CD4-positive, alpha-beta T cell treated with Interleukin-15 for 1 hour (primary cell): ENCODE measurements at places on chromosomes 5 and 9.

DNA sequence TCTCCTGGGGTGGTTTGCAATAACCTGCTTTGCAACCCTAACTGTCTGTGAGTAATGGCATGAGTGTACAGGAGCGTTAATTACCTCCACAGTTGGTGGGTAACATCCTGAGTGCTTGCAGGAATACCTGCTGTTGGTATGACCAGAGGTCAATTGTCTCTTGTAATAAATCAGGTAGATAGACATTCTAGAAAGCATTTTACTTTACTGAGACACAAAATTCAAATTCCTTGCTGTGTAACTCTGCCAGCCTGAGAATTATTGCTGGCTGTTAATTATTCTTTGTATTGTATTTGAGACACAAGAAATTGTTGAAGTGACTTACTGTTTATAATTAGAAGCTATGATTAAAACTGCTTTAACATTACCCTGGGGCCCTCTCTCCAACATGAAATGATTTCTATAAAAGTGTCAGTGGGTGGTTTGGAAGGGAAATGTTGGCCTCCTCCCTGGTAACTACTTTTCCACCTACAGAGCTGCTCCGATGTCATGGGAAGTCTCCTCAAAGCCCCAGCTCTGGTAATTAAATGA is 150.8 kb upstream of the ADCY2 start:
- no peak for DNase-seq

DNA sequence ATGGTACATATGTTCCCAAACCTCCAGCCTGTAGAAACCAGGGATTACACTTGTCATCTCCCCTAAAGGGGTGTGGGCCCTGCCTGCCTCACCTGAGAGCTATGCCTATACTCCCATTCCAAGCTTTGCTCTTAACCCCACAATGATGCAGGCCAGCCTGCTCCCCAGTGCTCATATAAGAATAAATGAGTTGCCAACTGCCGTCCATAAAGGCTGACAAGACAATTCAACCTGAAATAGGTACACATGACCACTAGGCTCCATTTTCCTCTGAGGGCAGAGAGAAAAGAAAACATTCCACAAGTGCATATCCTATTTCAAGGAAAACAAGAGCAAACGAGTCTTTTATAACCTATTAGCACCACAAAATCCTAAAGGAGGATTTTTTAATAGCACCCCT is 28.4 kb downstream of the SKP1 start:
- DNase-seq, result no peak

GRCh38 chr5:123611406-123611709 is 99.4 kb downstream of the CSNK1G3 start:
- no peak for DNase-seq

DNA sequence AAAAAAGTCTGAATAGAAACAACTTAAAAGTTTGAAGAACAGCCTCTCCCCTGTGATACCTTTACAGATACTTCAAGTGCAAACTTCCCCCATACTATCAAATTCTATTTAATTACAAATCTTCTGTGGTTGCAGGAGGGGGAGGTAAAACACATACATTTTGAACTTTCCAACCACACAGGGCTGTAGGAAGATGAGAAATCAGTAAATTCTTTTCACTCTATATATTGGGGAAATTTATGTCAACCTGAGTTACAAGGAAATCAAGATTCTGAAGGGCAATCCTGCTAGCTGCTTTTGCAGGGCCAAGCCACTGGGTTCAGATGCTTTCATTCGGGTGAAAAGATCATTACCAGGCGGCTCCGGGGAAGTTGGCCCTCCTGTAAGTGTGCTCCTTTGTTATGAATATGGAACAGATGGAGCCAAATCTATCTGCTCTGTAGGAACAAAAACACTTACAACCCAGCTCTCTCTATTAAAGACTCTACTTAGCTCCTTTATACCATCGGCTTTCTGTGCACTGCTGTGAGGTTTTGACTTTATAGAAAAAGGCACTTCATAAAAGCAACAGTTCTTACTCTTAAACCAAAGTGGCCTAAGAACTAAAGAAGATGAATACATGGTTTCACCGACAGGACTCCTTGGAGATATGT is 269.1 kb downstream of the EFNA5 start:
- no peak for DNase-seq

DNA sequence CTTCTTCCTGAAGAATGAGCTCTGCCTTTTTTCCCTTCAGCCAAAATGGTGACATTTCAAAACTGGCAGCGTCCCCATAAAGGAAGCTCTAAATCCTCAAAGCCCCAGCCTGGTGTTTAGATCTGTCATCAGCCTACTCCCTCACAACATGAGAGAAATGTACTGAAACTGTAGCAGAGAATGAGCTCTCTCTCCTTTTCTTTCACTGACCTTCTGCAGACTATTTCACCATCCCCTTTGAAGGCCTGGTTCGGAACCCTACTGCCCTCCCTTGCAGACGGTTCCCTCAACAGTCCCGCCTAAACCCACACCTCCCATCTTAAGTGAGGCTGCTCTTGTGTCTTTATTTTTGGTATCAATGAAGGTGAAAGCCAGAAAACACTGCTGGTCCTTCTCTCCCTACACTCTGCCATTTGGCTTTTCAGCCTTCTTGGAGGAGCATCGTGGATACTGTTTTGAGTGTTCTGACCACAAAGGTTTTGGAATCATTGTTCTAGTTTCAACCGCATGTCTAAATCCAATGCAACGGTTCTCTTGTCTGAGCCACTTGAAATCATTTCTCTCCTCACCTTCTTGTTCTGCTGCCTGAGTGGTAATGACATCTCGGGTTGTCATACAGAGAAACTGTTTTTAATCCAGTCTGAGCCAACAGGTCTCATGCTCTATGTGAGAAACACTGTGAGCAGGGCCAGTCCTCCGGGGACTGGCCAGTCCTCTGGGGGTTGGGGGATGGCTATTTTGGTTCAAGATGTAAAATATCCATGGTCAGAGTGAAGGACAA is 39.0 kb downstream of the ITK start:
- no peak for DNase-seq

DNA sequence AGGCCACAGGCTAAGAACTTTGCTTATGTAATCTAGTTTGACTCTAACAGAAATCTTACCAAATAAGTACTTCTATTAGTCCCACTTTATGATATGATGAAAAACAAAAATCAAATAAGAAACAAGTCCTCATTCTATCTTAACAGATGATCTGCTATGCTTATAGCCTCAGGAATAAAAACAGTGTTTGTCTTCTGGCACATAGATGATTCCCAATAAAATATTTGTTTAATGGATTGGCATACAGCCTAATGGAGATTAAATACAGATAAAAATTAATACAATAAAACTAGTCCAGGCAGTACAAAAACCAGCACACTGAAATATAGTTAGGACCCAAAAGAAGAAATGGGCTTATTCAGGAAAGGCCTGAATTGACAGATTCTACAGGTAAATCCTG is 971.4 kb upstream of the WWC1 start:
- no peak for DNase-seq

DNA sequence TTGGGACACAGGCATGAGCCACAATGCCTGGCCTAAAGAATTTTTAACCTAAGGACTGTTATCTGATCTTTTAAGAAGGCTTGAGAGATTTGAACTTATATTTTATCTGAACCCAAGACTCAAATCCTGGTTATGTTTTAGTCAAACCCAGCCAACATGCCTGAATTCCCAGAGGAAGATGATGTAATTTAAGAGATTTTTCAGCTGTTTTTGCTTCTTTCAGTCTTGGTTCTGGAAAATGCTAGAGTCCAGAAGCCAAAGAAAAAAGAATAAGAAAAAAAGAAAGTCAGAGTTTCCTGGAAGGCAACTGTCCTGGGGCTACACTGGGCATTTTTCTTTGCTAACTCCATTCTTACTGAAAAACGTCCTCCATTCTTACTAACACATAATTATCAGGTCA is 85.8 kb downstream of the SNX18 start:
- no peak for DNase-seq

DNA sequence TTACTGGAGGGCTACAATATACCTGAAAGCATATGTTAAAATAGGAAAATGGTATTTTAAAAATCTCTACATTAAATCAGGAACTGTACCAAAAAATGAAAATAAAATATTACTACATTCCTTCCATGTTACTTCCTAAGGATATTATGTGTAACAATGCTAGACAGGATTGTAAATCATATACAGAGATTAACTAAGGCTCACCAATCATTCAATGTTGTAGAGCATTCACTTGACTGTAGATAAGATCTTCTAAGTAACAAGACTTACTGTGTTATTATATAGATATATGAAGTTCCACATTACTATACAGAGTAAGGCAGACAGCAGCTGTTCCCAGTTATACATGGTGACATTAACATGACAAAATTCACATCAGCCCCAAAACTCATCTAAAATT is 1919.1 kb upstream of the CDH9 start:
- no peak for DNase-seq

- DNase-seq, result no peak
Measured at GRCh38 chr5:16936989-16937438, 926 bp upstream of the MYO10 start.

- DNase-seq, result no peak
Measured at GRCh38 chr5:34591723-34592122, 64.4 kb upstream of the RAI14 start.
